ENCODE measurements at places on chromosomes 3 and 15.

DNA sequence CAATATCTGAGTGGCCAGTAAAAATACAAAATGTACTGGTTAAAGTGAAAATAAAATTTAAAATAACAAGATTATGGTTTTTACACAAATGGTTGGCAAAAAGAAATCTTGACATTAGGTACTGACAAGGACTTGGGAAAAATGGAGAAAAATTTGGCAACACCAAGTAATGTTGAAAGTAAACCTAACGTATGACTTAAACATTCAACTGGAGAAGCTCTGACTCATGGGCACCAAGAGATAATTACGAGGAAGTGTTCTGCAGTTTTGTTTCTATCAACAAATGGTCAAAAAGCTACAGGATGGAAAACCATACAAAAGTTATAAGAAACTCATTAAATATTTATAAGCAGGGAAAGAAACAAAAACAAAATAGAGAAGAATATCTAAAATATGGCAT, 177.7 kb downstream of the ZNF385D start:
- DNase-seq: no peak

GRCh38 chr15:63998489-63998888, 47.8 kb downstream of the DAPK2 start:
- DNase-seq: no peak

GRCh38 chr3:11638495-11639358, 5.0 kb downstream of the VGLL4 start:
- no peak for DNase-seq

- DNase-seq: no peak
Measured at GRCh38 chr3:176055836-176056235, 1141.4 kb downstream of the TBL1XR1 start.

DNA sequence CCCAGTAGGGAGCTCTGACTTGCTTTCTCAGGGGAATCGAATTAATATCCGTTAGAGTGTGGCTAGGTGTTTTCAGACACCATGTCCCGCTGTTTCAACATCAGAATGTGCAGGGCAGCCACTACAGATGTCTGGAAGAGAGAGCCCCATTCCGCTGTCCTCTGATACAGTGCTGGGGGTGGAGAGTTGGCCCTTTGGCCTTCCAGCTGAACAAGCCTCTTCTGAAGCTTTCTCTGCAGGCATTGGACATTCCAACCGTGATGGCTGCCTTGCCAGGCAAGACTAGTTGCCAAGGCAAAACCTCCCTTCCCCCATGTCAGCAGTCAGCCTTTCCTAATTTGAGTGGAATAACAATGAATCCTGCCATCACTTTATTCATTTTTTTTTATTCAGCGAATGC, 1.5 kb downstream of the FAH start:
- no peak for DNase-seq

- no peak for DNase-seq
Measured at GRCh38 chr3:30770387-30770786, 124.1 kb downstream of the GADL1 start.

- no peak for DNase-seq
Measured at GRCh38 chr3:155804323-155804722, 1.8 kb downstream of the C3orf33 start.

GRCh38 chr3:23712656-23713559, 92.8 kb upstream of the UBE2E1 start:
- no peak for DNase-seq

DNA sequence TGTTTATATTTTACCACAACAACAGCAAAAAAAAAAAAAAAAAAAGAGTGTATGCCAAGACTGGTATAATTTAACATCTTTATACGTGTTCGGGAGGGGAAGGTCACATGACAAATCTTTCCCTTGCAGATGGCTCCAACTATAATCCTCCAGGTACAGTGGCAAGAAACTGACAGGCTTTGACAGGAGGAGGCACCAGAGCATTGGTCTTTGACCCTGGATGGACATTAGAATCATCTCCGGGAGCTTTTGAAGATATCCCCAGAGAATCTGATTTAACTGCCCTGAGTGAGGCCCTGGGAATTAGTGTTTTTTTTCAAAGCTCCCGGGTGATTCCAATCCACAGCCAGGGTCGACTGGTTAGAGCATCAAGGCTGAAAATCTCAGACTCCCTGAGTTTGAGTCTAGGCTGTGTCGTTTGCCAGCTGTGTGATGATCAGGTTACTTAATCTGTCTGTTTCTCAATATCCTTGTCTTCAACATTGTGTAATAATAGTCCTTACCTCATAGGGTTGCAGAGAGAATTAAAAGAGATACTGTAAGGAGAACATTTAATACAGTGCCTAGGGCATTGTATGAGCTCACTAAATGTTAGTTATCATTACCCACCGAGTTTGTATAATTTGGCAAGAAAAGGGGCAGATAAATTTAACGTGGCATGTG, 8.9 kb upstream of the SEMA5B start:
- DNase-seq: no peak

GRCh38 chr3:52240059-52240885, 1.3 kb upstream of the TWF2 start:
- DNase-seq: peak; percentile 52

- peak; percentile 7 for DNase-seq
Measured at GRCh38 chr15:63970621-63971426, 75.5 kb downstream of the DAPK2 start.

- no peak for DNase-seq
Measured at GRCh38 chr15:38091078-38091645, 156.7 kb downstream of the TMCO5A start.

DNA sequence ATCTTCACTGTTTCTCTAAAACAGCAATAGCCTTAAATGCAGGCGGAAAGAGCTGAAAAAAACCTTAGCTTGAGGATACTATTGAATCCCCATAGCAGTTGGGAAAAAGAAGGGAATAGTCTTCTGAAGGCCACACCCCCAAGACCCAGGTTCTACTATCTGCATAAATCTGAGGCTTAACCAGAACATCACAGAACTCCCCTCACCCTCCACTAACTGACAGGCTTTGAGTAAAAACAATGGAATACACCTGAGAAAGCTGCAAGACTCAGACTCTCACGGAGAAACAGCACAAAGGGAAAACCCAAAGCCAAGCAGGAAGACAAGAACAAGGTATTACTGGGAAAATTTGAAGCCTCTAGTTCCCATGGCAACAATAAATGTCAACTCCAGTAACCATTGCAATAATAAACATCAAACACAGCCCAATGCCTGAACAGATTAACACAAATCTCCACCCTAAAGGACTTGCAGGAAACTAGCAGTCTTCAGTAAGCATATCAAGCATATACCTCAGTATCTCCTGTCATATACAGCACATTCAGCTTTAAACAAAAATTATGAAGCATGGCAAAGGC, 56.4 kb downstream of the TMCC1 start:
- no peak for DNase-seq

GRCh38 chr3:52018319-52019000, 22.8 kb upstream of the RPL29 start:
- DNase-seq: no peak

GRCh38 chr3:97662762-97663161, 101.8 kb upstream of the ARL6 start:
- DNase-seq: no peak

DNA sequence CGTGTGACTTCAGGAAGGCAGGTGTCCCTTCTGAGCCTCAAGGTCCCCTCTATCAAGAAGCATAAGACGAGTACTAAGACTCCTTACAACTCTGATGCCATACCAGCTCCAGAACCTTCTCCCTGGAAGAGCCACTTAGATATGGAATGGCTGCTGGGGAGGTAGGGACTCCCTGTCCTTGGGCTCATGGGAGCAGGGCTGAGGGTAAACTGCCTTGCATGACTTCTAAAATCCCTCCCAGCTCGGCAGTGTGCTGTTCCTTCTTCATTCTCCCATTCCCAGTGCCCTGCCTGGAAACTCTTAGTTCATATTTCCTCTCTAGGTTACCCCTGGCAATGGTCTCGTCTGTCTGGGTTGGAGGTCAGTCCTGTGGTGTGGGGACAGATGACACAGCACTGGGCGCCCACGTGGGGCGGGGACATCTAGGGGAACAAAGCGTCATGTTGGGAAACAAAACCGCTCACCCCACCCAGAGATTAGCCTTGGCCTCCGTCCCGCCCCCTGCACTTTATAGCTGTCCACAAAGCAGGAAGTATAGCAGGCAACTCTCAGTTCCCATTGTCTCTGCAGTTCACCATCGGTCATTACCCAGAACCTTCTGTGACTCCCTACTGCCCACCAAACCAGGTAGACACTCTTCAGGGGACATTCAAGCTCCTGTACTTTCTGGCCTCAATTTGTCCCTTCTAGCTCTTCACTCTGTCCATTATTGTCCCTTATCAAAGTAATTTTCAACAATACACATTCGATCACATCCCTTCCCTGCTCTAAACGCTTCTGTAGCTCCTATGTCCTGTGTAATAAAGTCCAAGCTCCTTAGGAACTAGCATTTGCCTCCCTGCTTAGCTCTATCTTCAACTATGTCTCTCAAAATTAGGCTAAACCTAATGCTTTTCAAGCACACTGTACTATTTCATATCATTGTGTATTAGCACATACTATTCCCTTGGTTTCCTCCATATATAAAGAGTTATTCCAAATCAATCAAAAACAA, 73.8 kb downstream of the IQSEC1 start:
- no peak for DNase-seq

DNA sequence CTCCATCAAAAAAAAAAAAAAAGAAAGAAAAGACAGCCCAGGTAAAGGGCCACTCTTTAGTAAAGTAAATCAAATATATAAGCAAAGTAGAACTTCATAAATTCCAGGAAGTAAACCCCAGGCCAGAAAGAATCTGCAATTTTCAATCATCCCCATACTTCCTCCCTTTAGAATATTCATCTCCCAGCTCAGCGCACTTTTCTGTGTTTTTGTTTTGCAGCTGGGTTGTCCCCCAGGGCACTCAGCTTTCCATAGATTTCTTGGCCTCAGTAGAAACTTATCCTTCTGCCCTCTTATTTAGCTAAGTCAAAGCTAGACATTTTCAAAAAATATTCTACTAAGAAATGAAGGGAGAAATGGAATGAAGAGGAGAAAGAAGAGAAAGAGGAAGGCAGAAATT, 24.0 kb upstream of the SPRED1 start:
- no peak for DNase-seq

- no peak for DNase-seq
Measured at GRCh38 chr3:100650651-100651619, 41.5 kb downstream of the ADGRG7 start.

- peak; percentile 35 for DNase-seq
Measured at GRCh38 chr15:67097930-67098740, 32.7 kb downstream of the SMAD3 start.

DNA sequence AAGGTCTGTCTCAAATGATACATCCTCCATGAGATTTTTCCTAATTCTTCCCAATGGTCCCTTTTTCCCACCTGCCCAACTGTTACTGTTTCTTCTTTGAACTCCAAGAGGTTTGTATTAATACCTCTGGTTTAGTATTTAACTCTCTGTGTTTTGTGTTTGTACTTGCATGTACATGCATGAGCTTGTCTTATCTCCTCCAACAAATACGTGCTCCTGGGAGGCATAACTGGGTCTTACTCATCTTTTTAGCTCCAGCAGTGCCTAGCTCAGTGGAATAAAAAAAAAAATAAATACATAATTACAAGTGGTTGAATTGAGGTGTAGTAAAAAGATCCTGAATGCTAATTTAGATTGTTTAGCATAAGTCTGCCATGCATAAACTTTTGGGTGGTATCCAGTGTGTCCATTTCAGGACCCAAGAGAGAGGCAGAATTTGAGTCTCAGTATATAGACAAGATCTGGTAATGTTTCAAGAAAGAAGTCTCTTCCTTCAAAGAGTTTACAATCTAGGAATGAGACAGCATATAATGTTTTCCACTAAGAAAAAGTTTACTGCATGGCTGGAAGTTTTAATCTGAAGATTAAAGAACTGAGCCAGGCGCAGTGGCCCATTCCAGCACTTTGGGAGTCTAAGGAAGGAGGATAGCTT, 1.7 kb upstream of the LYSMD2 start:
- no peak for DNase-seq

DNA sequence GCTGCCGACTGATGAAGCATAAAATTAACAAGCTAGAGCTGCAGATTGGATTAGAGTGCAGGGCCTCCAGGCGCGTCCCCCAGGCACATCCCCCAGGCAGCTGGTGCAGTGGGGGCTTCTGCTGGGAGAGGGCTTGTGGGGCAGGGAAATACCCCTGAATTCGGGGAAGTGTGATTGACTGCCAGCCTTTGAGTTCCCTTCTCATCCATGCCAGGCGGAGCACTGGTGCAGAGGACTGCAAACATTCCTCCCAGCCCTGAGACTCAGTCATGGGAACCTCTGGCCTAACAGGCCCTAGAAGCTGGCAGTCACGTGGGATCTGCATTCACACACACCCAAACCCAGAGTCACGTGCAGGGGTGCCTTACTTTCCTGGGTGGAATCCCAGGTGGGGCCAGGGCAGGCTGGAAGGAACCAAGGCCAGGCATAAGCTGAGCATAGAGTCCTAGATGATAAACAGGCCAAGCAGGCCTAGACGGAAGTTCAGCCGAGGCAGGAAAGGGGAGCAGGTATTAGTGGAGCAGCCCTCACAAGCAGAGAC, 46.2 kb upstream of the SEC22A start:
- DNase-seq: no peak

- no peak for DNase-seq
Measured at GRCh38 chr3:127077068-127077467, 94.2 kb downstream of the PLXNA1 start.

- no peak for DNase-seq
Measured at GRCh38 chr3:131283862-131284261, 97.7 kb upstream of the NUDT16 start.

GRCh38 chr3:57100046-57100695, 39.7 kb downstream of the SPATA12 start:
- DNase-seq: peak; percentile 40

DNA sequence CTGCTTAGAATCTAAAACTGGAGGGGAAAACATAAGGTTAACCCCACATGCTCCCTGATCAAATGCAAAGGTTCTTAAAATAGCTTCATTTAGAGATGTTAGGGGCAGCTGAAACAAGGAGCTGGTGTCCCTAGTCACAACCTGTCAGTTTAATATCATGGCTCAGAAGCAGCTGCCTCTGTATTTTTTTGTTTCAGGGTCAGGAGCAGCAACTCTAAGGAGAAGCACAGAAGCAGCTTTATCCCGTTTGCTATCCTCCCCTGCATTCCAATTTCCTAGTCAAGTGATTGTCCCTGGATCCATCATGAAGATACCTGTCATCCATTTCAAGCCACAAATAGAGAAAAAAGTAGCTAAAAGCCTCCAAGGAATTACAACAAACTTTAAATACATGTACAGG, 4.1 kb downstream of the FILIP1L start:
- no peak for DNase-seq

GRCh38 chr15:20352241-20353200, 189.1 kb downstream of the GOLGA6L6 start:
- DNase-seq: no peak

DNA sequence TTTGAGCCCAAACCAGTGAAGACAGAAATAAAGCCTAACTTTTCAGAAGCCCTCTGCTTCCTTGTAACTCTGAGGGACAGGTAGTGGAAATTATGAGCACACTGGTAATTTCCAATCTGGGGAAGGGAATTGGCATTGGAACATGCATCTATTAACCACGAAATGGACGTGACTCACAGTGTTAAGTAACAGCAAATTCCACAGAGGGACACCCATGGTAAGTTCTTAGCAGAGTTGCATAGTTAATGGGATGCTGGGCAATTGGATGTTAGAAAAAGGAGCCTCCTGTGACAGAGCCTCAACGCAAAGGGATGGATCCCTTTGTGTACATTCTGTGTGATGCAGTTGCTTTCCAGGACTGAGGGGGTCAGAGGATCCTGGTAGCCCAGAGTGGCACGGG, 168.6 kb downstream of the SEMA6D start:
- DNase-seq: no peak

- DNase-seq: no peak
Measured at GRCh38 chr3:114639171-114639570, 345.3 kb downstream of the TIGIT start.

- peak; percentile 5 for DNase-seq
Measured at GRCh38 chr3:109532257-109533216, 195.2 kb upstream of the DPPA4 start.
